Karpas-422 (cell line): ENCODE measurements at places on chromosomes 2 and 18. TPM values are rescaled to one million over a fixed set of nuclear protein-coding genes. Genes with fewer than 3 reads are reported as not detected.

DNA sequence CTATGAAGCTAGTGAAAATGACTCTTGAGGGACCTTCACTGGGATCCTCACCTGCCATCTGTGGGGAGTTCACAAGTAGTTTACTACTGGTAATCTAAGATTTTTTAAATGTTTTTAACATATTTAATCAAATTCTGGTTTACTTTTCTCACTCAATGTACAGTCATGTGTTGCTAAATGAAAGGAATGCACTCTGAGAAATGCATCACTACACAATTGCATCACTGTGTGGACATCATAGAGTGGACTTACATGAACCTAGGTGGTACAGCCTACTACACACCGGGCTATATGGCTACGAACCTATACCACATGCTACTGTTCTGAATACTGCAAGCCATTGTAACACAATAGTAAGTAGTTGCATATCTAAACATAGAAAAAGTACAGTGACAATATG is 528.0 kb downstream of the BCL11A start:
- no peak for DNase-seq

Gene CRACDL
- 1.0 and 2.5 TPM in 2 replicates for total RNA-seq

DNA sequence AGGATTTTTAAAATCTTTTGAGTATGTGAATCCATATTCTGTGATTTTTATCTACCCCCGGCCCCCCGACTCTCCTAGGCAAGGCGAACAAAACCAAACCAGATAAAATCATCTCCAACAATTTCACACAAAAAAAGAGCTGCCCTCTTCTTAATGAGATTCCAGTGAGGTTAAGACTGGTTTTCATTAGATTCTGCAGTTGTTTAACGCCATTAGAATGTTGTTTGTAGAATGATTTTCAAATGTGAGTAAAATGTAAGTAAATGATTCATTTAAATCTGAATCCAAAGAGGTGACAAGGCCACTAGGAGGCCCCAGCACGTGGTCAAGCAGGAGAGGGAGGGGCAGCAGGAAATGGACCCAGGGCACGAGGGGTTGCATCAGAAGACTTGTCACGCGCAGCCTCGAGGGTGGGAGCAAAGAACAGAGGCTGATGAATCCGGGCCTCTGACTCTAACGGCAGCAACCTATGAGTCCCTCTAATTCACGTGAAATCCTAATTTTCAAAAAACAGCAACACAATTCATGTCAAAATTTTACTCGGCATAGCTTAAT is 24.3 kb upstream of the KLHL29 start:
- DNase-seq, result no peak

- peak; percentile 50 for DNase-seq
Observed at GRCh38 chr2:206086716-206087350, 859 bp upstream of the INO80D start.

GRCh38 chr2:219243291-219243761 is 1.9 kb downstream of the GLB1L start:
- DNase-seq, result no peak
